ENCODE measurements at places on chromosomes 3 and 15. TPM values are rescaled to one million over a fixed set of nuclear protein-coding genes. Genes with fewer than 3 reads are reported as not detected.

GNAT1 gene
- 0.14 TPM for total RNA-seq

SCAMP5 gene
- total RNA-seq = 4.5 TPM

LRRC34 gene
- total RNA-seq = 3.8 TPM

VWA5B2 gene
- not detected for total RNA-seq

SLC6A20 gene
- not detected for total RNA-seq

ROPN1B gene
- total RNA-seq = not detected

ACOX2 gene
- total RNA-seq = not detected

HTR3E gene
- total RNA-seq = not detected

NLGN1 gene
- total RNA-seq = not detected

CCR9 gene
- total RNA-seq = not detected

PATL2 gene
- total RNA-seq = 11.2 TPM

KIF7 gene
- 2.1 TPM for total RNA-seq

GRCh38 chr3:4698125-4698821 lies 205.1 kb downstream of the ITPR1 start:
- no peak for DNase-seq

GRCh38 chr3:116052602-116053001 lies 392.7 kb downstream of the LSAMP start:
- no peak for DNase-seq

DNA sequence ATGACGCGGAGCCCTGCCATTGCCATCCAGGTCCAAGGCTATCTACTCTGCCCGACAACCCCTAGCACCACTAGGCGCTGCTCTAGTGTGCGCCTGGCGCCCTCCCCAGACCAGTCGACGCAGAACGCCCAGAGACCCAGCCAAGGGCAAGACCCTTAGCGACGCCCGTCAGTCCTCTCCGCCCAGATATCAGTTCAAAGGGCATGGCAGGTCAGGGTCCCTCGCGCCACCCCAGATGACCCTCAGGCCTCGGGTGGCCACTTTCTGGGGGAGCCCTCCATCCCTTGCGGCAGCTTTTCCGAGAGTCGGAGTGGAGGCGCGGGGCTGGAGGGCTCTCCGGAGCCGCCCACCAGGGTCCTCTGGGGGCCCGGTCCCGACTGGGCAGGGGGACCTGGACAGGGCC lies 371 bp upstream of the CLSTN2 start:
- peak; percentile 41 for DNase-seq

- no peak for DNase-seq
Observed at GRCh38 chr15:39165020-39165706, 415.7 kb upstream of the THBS1 start.

- DNase-seq = no peak
Observed at GRCh38 chr3:124364317-124365020, 365.8 kb upstream of the UMPS start.

- peak; percentile 24 for DNase-seq
Observed at GRCh38 chr15:56052395-56053045, 59.1 kb upstream of the NEDD4 start.

DNA sequence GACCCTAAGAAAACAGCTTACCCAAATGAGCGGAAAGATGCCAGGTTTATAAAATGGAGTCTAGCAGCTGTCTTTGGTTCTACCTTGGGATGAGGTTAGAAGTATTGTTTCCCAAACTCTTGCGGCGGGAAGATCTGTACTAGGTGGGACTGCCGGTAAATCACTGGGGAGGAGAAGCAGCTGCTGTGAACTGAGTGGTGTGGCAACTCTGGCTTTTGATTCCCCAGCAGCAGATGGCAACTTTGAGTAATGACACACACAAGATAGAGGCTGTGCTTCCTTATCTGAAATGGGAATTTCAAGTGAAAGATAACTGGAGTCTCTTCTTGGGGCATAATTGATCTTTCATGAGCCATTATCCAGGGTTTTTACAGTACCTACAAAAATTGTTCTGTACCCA lies 184.9 kb downstream of the ATG7 start:
- DNase-seq = no peak

- DNase-seq = no peak
Observed at GRCh38 chr3:78725703-78726246, 1042.0 kb downstream of the ROBO1 start.

GRCh38 chr3:129317848-129318247 lies 39.2 kb downstream of the HMCES start:
- no peak for DNase-seq

DNA sequence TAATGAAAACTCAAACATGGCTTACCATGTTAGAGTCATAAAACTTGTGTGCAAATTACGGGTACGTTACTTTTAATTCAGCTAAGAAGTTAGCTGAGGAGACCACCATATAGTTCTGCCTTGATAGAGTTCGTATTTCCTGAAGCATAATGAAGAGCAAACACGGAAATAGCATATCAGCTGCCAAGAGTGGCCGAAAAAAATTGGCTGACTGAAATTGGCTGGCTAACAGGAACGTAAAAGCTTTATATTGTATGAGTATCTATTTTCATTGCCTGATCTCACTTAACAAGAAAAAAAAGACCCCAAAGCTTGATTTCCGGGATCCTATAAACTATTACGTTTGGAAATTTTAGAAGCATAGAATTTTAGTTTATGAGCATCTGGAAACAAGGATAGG lies 1222.9 kb downstream of the ZPLD1 start:
- DNase-seq = no peak

- no peak for DNase-seq
Observed at GRCh38 chr3:16523778-16524177, 10.3 kb upstream of the RFTN1 start.

- DNase-seq = no peak
Observed at GRCh38 chr3:37946531-37946889, 44.1 kb upstream of the VILL start.

GRCh38 chr15:70507772-70508371 lies 255.5 kb downstream of the UACA start:
- DNase-seq = peak; percentile 79

- DNase-seq = no peak
Observed at GRCh38 chr3:152319831-152320617, 51.3 kb downstream of the MBNL1 start.

DNA sequence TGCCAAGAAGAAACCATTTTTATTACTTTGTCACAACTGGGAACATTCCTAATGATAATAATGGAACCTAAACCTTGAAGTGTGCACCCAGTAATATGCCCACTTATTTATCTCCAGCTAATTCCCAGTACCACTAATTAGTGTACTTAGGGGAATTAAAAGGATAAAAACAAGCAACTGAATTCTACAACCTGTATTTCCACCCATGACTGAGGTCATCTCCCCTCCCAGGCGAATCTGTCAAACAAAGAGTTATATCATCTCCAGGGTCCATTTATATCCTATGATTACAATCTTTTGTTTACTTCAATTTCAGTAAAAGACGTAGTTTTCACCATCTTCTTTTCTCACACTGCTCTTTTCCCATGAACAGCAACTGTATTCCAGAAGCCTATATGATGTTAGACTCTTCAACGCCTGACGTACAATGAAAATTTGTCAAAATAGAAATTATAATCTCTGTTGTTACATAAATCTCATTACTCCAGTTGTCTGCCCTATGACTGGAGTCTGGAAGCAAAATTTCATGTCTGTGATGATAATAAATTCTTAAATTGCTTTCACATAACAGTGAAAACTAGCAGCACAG lies 177.6 kb downstream of the GOLIM4 start:
- DNase-seq = no peak

DNA sequence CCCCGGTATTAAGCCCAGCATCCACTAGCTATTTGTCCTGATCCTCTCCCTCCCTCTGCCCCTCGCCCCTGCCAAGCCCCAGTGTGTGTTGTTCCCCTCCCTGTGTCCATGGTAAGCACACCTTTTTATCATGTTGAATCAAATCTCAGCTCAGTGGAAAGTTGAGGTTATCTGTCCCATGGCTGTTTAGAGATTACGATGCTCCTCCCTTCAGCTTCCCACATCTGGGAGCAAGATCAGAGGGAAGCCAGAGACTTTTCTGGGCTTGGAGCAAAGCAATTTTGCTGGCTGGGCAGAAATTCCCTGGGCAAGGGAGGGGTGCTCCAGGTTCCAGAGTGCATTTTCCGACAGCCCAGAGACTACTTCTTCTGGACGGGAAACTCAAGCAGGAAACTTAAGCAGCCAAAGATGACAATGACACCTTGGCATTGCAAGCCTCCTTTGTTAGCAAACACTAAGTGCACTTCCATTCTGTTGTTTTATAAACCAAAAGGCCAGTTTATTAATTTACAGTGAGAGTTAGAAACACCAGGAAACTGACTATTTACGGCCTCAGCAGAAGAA lies 104.5 kb downstream of the MESD start:
- no peak for DNase-seq

- no peak for DNase-seq
Observed at GRCh38 chr15:57048930-57049549, 130.6 kb downstream of the TCF12 start.

- no peak for DNase-seq
Observed at GRCh38 chr15:75631935-75632334, 6.4 kb upstream of the SNUPN start.

DNA sequence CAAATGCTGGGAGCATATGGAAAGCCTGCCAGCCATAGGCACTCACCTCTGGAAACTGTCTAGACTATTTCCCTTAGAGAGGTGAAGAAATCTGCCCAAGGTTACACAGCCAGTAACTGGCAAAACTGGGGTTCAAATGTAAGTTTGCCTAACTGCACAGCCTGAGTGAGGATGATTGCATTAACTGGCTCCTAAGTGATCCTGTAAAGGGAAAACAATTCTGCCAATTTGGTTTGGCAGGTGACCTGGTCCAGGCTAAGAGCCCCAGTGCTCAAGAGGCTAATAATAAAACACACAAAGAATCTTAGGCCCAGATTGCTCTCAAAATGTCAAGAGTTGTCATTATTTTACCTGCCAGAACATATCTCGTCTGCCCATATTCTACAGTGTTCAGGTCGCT lies 43.9 kb upstream of the SPRED1 start:
- no peak for DNase-seq

DNA sequence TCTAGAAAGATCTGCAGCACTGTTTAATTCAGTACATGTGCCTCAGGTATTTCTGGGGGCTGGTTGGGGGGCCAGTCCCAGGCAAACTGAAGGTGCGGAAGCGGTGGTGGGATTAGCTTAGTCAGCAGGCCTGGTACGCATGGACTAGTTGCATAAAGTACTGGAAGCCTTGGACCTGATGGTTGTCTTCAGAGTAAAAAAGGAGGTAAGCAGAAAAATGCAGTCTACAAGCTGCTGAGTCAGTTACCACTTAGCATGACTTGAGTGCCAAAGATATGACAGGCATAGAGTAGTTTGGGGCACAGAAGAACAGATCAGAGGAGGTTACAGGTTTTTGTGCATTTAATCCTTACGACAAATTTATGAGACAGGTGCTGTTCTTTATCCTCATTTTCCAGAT lies 19.9 kb upstream of the GOLGA8J start:
- no peak for DNase-seq

GRCh38 chr3:16510620-16511319 lies 2.7 kb downstream of the RFTN1 start:
- no peak for DNase-seq

GRCh38 chr15:42549741-42550392 lies 1.2 kb downstream of the HAUS2 start:
- no peak for DNase-seq

GRCh38 chr3:190595807-190596206 lies 81.9 kb downstream of the IL1RAP start:
- DNase-seq = no peak

DNA sequence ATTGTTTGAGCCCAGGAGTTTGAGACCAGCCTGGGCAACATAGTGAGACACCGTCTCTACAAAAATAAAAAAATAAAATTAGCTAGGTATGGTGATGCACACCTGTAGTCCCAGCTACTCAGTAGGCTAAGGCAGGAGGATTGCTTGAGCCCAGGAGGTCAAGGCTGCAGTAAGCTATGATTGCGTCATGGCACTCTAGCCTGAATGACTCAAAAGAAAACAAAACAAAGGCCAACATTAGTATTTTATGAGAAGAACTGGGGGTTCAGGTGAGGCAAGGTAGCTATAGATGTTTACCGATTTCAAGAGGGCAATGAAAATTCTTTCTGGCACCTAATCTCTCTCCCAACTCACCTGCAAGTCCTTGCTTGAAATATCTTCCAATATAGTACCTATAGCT lies 77.2 kb downstream of the GREM1 start:
- no peak for DNase-seq

DNA sequence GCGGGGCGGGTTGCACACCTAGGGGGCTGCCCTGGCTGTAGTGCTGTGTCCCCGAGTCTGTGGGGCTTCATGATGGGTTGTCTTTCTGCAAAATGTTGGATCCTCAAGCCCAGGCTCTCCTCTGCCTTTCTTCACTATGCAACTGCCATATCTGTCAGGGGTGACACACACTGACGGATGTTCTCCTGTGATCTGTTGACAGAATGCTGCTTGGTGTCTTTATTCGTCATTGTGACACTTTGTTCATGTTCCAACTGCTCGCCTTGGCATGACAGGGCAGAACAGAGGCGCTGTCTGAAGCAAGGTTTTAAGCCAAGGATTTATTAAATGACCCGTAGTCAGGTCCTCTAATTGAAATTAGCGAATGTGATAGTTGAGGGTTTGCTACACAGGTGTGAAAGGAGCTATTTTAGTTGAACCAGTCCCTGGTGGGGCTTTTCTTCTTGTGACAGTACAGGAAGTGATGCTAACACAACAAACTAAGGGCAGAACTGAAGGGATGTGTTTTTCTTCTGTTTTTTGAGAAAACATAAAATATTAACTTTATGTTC lies 173.4 kb downstream of the MCTP2 start:
- no peak for DNase-seq

DNA sequence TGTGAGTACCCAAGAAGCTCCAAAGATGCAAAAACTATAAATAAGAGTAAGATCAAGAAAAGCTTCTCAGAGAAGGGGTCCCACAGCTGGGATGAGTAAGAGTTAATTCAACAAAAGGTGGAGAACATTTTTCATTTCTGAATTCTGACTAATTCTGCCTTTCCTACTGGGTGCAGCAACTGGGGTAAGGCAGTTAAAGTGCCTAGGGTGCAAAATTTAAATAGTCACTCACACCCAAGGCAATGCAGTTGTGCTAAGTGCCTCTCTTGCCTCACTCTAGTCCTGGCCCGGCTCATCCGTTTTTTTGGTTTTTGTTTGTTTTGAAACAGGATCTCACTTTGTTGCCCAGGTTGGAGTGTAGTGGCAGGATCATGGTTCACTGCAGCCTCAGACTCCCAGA lies 240.2 kb downstream of the TP63 start:
- DNase-seq = no peak

DNA sequence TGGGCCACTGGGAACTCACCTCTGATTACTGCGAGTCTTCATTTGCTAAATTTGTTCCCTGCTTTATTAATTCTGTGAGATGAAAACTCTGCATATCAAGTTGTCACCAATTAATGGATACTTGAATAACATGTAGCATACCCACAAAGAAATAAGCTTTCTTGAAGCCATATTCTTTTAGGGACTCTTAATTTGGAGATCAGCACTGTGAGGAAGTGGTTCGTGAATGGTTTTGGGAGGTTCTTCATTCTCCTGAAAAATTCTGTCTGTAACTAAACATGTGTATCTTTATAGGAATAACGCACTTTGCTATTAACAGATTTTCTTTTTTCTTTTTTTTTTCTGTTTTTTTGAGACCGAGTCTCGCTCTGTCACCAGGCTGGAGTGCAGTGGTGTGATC lies 19.1 kb upstream of the TBC1D5 start:
- no peak for DNase-seq
